Fibroblast of villous mesenchyme (primary cell): ENCODE measurements at places on chromosomes 4 and X.

GRCh38 chr4:122167369-122167768, 15.2 kb downstream of the BLTP1 start:
- DNase-seq, result no peak

DNA sequence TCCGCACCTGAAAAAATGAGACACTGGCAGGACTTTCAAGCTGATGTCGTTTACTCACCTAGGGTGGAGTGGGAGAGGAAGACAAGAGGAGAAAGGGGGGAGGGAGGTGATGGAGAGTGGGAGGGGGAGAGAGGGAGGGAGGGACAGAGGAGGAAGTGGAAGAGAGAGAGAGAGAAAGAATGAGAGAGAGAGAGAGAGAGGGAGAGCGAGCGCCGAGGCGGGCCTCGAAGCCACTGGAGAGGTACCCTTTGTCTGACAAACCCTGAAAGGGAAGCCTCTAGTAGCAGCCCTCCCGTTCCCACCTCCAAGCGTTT, 296 bp upstream of the ADGRL3 start:
- DNase-seq, result no peak

GRCh38 chr4:7007142-7007907, 35.8 kb upstream of the TADA2B start:
- no peak for DNase-seq

DNA sequence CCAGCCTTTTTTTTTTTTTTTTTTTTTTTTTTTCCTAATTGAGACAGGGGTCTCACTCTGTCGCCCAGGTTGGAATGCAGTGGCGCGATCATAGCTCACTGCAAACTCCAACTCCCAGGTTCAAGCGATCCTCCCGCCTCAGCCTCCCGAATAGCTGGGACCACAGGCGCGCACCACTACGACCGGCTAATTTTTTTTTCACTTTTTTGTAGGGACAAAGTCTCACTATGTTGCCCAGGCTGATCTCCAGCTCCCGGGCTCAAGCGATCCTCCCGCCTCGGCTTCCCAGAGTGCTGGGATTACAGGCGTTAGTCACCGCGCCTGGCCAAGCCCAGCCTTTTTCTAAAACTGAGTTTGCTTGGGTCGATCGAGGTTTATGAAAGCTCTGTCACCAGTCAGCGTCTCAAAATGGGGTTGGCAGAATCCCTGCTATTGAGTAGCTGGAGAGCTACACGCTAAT, 1.3 kb upstream of the OTUD5 start:
- DNase-seq, result peak; percentile 70

GRCh38 chr4:38360201-38360600, 303.8 kb upstream of the KLF3 start:
- DNase-seq, result no peak

- DNase-seq, result peak; percentile 65
These were observed 177.5 kb upstream of the TTC29 start for GRCh38 chr4:147123146-147123545.

- DNase-seq, result no peak
These were observed 855.6 kb downstream of the CCSER1 start for GRCh38 chr4:90982813-90983212.

DNA sequence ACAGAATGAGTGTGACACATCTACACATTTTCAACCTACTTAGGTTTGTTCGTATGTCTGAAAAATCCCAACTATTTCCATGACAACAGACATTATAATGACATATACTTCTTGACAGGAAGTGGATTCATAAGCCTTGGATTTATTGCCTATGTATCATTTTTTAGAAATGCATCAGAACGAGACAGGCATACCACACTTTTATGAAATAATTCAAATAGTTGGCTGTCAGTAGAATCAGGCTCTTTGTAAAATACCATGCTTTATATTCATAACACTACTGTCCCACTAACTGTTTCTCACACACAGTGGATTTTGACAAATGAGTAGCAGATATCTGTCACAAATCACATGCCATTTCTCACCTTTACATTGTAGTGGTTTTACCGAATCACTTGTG, 173.2 kb downstream of the BEND2 start:
- no peak for DNase-seq

GRCh38 chr4:145703850-145704497, 24.0 kb downstream of the C4orf51 start:
- no peak for DNase-seq

DNA sequence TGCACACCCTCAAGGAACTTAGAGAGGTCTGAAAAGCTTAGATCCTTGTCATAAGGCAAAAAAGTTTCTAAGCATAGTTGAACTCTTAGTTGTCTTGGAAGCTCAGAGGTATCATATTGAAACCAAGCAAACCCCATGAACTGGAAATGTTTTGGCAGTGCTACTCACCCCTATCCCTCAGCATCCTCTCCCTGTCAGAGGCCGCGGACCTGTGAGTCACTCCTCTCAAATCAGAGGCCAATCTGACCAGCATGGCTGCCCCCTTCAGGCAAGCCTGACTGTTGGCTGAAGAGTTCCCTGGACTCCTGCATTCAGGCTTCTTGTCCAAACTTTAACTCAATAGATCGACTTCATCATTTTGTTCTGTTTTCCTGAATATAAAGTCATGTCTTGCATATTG, 69.4 kb downstream of the KCNIP4 start:
- peak; percentile 23 for DNase-seq

- DNase-seq, result peak; percentile 42
These were observed 85.5 kb downstream of the STARD8 start for GRCh38 chrX:68732906-68733493.

GRCh38 chr4:39881789-39882188, 95.9 kb downstream of the PDS5A start:
- DNase-seq, result no peak

GRCh38 chrX:110402091-110402849, 43.6 kb downstream of the RTL9 start:
- peak; percentile 73 for DNase-seq

DNA sequence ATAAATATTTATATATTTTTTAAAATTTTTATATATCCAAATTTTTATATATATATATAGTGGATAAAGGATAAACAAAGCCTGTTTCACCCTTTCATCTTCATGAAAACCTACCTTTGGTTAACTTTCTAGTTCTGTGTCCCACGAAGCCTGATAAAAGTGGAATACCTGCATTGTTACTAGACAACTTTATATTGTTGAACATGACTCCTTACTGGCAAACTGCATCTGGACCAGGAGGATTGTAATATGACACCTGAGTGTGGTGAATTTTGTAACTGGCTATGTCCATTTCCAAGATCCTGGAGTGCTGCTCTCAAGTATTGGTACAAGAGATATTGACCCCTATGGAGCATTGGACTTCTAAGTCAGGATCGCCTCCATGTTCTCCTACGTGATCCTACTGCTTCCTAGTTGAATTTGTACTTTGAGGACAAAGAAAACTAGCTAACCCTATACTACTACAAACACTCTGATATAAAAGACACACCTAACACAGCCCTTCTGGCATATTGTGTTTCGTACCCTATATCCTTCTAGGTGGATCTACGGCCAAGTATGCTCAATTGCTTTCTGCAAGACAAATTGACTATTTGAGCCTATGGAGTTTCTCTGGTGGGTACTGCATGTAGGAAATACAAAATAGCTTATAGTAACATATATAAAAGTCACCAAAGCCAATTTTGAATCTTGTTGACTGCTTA, 61.3 kb upstream of the PRRG1 start:
- no peak for DNase-seq

DNA sequence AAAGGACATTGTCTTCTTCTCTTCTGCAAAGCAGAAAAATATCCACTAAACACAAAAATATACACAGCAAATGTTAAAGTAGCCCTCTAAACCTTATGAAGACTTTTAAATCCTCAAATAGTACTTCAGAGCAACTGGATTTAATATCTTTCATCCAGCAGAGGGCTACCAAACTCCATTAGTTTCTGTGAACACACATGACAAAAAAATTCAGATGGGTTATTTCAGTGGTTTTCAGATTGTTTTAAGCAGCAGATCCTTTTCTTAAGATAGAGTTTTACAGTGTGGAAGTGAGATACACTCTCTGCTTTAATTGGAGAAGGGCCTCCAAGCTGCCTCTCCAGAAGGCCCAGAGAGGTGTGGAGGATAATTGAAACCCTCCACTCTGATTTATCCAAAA, 56.7 kb downstream of the ANK2 start:
- DNase-seq, result peak; percentile 53

GRCh38 chr4:184099535-184099966, 118.1 kb downstream of the ENPP6 start:
- DNase-seq, result no peak

DNA sequence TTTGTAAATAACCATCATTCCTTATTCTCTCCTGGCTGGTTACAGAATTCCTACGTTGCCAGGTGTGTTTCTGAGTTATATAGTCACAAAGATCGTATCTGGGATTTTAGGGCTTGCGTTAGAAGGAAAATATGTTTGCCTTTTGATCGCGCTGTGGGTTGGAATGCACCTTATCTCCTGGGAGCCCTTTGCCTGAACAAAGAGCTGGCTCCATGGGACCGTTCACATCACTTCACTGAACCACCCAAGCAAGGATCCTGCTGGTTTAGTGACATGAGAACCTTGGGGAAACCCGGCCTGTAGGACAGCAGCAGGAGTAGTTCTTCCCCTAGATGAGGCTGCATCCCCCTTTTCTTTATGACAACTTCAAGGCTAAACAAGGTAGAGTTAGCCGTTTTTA, 51.6 kb downstream of the RS1 start:
- DNase-seq, result no peak

- DNase-seq, result no peak
These were observed 1383.0 kb upstream of the TENM3 start for GRCh38 chr4:180860089-180860720.

- DNase-seq, result no peak
These were observed 83.6 kb downstream of the MAML3 start for GRCh38 chr4:140070366-140070765.

- no peak for DNase-seq
These were observed 14.6 kb upstream of the SULT1E1 start for GRCh38 chr4:69874507-69874906.

- DNase-seq, result no peak
These were observed 8.2 kb upstream of the WDR44 start for GRCh38 chrX:118337687-118338086.

- DNase-seq, result no peak
These were observed 513.6 kb downstream of the FAT4 start for GRCh38 chr4:125828346-125828745.

GRCh38 chrX:74431797-74432196, 10.5 kb downstream of the SLC16A2 start:
- no peak for DNase-seq

DNA sequence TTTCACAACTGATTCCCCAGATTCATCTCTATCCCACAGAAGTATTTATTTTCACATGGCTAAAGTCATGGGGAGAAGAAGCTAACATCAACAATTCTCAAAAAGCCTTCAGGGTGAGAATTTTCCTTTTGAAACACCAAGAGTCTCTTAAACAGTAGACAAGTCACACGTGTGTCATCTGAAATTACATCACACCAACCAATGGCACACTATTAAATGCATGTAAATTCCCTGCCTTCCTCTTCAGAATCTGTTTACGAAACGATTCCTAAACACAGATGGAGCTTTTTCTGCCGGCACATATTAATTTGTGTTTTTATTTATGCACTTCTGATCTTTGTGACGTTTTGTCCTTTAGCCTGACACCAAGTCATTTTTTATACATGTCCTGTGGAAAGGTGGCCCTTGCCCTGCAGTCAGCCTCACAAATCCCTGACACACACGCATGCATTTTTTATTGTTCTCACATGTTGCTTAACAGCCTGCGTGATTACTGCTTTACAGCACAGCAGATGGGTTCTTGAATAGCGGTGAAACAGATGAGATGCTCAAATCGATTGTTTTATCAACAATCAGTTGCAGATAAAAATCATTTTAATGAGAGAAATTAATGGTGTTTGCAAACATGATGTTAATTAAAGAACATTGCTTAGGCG, 735.9 kb upstream of the TENM3 start:
- DNase-seq, result peak; percentile 2

GRCh38 chrX:149950681-149951080, 12.4 kb upstream of the EOLA2 start:
- DNase-seq, result peak; percentile 62

DNA sequence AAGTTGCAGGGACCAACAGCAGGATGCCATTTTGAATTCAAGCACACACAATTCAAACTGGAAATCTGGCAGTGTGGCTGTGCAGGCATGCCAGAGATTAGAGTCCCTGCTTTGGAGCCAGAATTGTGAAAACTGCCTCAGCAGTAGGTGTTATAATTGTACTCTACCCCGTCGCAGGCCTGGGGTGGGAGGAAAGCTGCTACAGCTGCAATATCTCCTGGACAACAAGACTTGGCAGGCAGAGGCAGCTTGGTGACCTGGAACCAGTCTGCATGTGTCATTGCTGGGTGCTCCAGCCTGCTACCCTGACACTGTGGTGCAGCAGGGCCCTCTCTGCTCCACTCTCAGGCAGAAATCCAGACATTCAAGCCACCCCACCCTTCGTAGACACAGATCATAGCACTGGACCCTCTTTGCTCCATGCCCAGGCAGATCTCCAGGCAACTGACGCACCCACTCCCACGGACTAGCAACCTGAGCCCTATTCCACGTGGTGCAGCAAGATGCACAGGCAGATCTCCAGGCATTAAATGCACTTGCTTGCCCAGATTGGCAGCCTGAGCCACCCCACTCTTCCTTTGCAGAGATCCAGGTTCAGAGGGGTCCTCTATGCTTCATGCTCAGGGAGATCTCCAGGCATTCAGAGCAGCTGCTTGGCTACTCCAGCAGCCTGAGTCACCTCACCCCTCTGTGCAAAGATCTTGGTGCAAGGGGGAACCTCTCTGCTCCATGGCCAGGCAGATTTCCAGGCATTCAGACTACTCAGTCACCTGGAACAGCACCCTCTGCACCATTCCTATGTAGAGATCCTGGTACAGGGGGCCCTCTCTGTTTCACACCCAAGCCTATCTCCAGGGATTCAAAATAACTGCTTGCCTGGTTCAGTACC, 140.5 kb downstream of the LRBA start:
- DNase-seq, result no peak

DNA sequence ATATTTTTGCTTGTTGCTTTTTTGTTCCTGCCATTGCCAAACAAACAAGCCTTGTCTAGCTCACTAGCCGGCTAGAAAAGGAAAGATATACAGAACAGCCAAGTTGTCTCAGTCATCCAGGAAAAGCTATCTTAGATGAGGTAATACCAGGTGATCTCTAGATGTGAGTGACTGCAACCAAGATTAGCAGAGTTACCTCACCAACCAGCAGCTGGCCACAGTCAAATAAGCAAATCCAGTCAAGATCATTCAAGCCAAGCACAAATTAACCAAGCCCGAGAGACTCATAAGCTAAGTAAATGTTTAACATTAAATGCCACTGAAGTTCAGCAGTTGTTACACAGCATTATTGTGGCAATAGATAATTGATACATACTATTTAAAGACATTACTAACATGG, 108.6 kb downstream of the CENPC start:
- DNase-seq, result peak; percentile 36

- DNase-seq, result no peak
These were observed 595.1 kb downstream of the RAB28 start for GRCh38 chr4:12889054-12889453.

- no peak for DNase-seq
These were observed 952 bp downstream of the ARSD start for GRCh38 chrX:2928191-2928582.
